NCI-H1105 (cell line): ENCODE measurements at places on chromosomes 13 and 19.

DNA sequence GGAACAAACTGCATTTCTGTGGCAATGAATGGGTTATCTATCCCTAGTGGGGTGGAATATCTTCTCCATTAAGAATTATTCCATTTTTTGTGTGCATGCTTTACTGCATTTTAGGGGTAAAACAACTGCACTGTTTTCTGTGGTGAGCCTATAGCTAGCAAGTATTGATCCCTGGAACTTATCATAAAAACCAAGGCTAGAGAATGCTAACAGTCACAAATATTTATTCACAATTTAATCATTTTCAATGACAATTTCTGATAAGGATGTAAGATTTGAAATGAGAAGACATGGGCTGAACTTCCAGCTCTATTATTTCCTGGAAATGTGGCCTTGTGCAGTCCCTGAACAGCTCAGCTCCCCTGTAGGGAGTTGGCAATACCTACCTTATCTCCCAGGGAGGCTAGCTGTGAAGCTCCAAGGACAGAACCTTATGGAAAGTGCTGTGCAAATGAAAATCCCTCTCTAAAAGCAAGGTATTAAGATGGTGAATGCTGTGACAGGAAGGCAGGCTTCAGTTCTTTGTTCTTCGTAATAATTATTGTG is 51.5 kb upstream of the FAM216B start:
- no peak for DNase-seq

- DNase-seq: no peak
Measured at GRCh38 chr13:46664195-46664594, 111.2 kb downstream of the LRCH1 start.

DNA sequence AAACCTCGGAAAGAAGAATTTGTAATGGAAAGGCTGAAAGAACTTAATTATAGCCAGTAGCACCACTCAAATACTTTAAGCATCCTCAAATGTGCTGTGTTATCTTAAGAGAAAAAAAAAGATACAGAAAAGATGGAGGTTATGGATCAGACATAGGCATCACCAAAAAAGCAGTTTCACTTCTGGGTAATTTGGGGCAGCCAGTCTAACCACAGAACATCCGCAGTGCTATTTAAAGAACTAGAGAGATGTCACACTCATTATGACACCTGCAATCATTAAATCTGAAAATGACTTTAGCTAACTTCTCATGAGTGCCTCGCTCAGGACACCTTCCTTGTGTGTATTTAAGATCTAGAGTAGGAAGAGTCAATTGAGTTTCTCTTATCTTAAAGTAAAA is 211.8 kb downstream of the RBM26 start:
- DNase-seq: no peak

DNA sequence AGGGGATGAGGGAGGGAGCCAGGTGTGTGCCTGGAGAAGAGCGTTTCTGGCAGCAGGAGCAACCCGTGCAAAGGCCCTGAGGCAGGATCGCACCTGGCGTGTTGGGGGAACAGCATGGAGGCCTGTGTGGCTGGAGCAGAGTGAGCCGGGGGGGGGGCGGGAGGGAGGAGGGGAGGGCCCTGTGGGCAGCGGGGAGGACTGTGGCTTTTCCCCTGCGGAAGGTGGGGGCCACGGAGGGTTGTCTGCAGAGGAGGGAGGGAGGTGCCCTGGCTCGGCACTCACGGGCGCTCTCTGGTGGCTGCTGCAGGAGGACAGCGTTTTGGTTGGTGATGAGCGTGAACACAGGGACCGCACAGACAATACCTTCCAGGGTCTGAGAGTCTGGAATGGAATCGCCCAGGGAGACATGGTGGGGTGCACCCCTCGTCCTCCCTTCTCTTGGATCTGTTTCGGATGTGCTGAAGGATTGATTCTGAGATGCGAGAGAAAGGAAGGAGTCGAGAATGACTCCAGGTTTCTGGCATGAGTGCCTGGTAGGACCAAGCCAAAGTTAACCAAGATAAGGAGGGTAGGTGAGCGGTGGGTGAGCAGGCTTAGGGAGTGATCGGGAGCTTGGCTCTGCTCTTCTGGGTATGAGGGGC is 6.5 kb downstream of the RAB11B start:
- no peak for DNase-seq

GRCh38 chr19:7395360-7396066 is 46.8 kb downstream of the ARHGEF18 start:
- no peak for DNase-seq

- DNase-seq: no peak
Measured at GRCh38 chr13:43947897-43948458, 68.3 kb downstream of the LACC1 start.

DNA sequence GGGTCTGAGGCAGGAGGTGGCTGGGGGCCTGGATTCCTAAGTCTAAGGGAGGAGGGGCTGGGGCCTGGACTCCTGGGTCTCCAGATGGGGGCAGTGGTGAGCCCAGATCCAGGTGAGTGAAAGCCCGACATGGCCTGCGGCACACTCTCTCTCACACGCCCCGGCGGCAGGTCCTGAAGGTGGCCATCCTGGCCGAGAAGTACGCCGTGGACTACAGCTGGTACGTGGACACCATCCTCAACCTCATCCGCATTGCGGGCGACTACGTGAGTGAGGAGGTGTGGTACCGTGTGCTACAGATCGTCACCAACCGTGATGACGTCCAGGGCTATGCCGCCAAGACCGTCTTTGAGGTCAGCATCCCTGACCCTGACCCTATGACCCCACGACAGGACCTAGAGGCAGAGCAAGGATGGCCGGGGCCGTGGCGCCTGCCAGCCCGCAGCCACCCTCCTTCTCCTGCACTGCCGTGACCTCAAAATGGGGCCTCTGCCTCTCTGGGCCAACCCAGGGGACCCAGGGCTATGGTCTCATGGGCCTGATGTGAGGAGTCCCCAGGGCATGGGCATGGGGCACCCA is 13.2 kb downstream of the FUZ start:
- DNase-seq: no peak

DNA sequence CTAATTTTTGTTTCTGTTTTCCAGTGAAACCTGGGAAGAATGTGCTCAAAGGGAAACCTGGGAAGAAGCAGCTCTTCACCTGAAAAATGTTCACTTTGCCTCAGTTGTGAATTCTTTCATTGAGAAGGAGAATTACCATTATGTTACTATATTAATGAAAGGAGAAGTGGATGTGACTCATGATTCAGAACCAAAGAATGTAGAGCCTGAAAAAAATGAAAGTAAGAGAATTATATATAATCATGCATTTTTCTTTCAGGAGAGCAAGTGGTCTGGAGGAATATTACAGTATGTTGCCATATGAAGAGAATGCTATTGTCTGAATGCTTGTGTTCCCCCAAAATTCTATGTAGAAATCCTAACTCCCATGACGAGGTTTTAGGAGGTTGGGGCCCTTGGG is 3.4 kb downstream of the NUDT15 start:
- no peak for DNase-seq

GRCh38 chr13:103276775-103277498 is 210.7 kb upstream of the SLC10A2 start:
- no peak for DNase-seq

DNA sequence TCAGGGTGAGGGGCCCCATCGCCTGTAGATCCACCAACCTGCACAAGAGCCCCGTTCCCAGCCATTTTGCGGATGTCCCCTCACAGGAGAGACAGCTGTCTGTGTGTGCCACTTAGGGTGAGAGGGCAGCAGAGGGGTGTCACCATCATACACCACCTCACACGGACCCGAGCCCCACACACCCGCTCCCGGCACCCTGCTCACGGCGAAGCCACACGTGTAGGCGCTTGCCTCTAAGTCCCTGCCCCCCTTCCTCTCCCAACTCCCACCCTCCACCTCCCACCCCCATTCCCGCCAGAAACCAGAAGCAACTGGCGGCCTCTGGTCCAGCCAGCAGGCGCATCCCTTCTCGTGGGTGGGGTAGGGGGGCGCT is 4.0 kb upstream of the DPF1 start:
- DNase-seq: no peak

GRCh38 chr13:110984381-110984780 is 69.5 kb upstream of the ANKRD10 start:
- no peak for DNase-seq

DNA sequence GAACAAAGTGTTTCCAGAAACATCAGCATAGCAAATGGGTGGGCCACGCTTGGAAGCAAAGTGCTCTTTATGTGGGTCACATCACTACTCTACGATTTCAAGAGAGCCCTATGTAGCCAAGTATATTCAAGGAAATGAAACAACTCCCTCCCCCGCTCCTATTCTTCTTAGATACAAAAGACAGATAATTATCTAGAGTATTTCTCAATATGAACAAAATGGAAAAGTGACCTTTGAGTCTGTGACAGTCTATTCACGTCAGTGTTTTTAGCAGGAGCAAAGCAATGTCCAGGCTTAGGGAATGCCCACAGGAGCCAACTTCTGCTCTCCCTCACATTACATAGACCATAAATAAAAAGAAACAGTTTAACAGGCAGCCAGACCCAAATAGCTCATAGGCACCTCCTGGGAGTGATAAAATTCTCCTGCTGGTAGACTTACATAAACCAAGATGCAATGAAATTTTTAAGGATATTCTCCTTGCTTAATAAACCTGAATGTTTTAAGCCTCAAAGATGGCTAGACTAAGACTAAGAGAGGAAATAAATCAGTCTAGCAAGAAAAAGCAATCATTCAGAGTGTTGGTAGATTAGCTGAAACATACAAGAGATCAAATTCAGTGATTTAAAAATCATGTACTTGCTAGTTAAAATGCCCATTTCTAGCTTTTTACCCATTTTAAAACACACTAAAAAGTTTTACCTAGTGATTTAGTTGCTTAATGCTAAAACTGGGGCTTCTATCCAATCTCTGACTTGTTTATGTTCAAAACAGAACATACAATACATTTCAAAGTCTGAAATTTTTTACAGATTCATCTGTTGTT is 182.8 kb downstream of the RGCC start:
- no peak for DNase-seq

GRCh38 chr13:50080203-50080910 is 65.1 kb downstream of the KCNRG start:
- no peak for DNase-seq

- no peak for DNase-seq
Measured at GRCh38 chr13:26996965-26997752, 174.5 kb downstream of the USP12 start.

GRCh38 chr19:55075371-55075998 is at the start of gene EPS8L1:
Gene EPS8L1 (plus strand): TSS chr19:55075869. CDS start chr19:55076445, 576 bp downstream.
- no peak for DNase-seq

DNA sequence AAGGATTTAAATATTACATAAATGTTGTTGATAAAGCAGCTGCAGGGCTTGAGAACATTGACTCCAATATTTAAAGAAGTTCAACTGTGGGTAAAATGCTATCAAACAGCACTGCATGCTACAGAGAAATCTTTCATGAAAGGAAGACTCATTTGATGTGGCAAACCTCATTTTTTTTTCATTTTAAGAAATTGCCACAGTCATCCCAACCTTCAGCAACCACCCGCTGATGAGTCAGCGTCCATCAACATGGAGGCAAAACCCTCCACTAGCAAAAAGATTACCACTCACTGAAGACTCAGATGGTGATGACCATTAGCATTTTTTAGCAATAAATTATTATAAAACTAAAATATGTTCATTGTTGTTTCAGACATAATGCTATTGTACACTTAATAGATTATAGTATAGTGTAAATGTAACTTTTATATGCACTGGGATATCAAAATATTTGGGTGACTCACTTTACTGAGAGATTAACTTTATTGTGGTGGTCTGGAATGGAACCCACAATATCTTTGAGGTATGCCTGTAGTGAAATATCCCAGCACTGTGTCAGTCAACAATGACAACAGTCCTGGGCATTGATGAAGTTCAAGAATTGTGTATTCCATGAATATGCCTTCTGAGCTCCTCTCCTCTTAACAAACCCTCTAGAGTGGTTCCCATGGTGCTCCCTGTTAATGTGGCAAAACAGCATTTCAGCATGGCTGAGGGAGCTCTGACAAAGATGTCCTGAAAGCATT is 52.4 kb upstream of the SOX21 start:
- DNase-seq: no peak

DNA sequence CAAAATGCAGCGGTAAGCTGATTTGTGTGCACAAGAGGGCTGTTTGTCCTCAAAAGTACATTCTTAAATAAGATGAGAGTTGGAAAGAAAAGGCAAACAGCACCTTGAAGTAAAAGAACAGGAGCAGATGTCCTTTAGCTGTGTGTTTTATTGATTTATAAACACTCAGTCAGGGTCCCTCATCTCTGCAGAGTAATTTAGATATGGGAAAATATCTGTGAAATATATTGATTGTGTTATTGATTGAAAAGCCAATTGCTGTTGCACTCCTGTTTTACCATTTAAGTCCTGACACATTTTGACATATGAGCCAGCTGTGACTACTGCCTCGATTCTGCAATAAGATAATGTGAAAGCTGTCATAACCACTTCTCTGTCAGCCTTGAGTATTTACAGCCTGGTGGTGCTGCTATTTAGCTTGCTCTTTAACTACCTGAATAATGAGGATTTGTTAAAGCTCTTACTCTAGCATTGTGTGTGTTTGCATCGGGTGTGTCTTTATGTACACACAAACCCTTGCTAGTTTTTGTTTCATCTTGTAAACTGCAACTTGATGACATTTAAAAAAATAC is 550.1 kb downstream of the DACH1 start:
- DNase-seq: peak; percentile 3

GRCh38 chr13:95356916-95357315 is 55.7 kb upstream of the ABCC4 start:
- no peak for DNase-seq

DNA sequence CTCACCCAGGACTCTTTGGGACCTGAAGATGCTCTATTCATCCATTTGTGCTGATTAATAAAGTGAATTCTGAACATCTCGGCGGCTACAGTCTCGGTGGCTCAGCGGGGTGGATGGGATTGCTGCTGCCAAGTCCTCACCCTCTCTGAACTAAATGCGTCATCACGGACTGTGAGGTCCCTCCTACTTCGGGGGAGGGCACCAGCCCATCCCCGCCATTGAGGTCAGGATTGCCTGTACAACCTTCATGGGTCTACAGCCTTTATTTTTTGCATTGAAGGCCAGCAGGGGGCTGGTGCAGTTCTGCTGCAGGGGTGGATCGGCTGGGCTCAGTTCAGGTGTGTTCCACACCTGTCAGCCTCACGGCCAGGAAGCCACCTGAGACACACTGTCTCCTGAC is 181.8 kb downstream of the COL4A1 start:
- DNase-seq: no peak

- DNase-seq: no peak
Measured at GRCh38 chr19:42412661-42413076, 14.5 kb downstream of the LIPE start.

DNA sequence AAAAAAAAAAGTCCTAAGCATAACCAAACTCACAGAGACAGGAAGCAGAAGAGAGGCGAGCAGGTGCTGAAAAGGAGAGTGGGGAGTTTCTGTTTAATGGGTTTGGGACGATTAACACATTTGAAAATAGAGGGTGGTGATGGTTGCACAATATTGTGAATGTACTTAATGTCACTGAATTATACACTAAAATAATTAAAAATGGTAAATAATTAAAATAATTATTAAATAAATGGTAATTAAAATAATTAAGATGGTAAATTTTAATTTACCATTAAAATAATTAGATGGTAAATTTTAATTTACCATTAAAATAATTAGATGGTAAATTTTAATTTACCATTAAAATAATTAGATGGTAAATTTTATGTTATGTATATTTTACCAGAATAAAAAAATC is 74.8 kb upstream of the XPO4 start:
- DNase-seq: no peak

- no peak for DNase-seq
Measured at GRCh38 chr13:78602561-78603239, 652 bp downstream of the POU4F1 start.
